ENCODE measurements at places on chromosomes 2 and 18.

DNA sequence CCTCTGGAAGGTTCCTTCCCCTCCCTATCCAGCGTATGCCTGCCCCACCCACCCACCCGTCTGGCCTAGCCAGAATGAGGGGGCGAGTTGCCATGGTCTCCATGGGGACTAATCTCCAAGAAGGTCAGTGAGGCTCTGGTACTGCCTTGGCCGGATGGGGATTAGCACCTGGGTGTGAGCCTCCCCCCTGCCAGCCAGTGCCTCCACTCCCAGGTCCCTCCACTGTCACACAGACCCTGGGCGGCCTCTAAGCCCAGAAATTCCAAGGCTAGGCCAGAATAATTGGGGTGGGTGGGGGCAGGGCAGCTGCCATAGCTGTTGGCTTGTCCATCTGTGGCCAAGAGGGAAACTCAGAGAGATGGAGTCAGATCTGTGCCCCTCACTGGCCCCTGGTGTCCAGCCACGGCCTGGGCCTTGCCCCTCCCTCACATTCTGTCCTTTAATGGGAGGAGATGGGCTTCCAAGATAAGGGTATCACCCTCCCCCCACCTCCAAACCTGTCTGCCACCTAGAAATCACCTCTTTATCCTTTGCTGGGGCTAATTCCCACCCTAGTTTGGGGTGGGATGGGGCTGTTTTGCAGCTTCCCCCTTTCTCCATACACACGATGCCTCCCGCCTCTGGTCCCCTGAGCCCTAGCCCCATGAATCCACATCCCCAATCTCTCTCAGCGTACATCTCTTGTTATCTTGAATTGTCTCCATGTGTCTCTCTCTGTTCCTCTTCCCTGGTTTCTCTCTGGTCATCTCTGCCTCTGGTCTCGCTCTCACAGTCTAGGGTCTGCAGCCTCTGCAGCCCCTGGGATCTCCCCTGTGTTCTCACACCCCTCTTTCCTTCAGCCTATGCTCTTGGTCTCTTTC, 6.0 kb upstream of the CRYBA2 start:
- DNase-seq, result no peak

DNA sequence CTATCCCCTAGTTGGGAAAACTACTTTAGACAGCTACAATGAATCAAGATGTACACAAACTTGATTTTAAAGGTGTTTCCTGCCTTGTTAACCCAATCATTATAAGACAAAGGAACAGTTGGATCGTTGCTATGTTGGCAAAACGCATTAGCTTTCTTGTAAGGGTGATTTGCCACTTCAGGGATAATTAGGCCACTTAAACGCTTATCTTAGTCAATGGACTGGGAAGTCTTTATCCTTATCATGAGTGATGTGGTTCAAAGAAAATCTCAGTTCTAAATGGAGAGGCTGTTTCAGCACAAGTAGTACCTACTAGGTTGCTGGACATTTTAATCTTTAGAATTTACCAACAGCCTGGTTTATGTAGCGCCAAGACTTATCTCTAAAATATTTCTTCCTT, 406.1 kb upstream of the MEX3C start:
- no peak for DNase-seq

DNA sequence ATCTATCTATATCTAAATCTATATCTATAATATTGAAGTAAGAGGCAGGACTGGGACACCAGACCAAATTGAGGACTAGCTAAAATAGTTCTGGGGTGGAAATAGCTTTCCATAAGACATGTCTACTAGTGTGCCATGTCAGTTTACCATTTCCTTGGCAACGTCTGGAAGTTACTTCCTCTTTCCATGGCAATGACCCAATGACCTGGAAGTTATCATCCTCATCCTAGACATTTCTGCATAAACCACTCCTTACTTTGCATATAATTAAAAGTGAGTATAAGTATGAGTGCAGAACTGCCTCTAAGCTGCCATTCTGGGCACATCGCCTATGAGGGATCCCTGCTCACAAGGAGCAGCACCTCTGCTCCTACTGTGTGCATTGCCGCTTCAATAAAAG, 734.0 kb upstream of the GCFC2 start:
- no peak for DNase-seq

DNA sequence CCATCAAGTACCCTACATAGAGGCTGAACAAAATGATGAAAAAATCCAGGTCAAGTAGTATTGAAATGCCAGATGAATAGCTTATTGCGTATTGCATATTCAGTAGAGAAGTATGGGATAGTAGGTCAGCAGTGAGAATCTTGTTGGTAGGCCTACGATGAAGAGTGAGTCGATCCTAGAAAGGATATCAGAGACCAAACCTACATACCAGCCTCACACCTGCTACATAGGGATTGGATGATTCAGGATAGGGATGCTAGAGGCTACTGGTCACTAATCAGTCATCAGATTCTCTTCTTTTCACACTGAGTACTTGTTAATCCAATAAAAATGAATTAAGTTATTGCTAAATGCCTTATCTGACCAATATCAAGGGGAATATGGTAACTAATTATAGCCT, 274.5 kb downstream of the DSEL start:
- no peak for DNase-seq

DNA sequence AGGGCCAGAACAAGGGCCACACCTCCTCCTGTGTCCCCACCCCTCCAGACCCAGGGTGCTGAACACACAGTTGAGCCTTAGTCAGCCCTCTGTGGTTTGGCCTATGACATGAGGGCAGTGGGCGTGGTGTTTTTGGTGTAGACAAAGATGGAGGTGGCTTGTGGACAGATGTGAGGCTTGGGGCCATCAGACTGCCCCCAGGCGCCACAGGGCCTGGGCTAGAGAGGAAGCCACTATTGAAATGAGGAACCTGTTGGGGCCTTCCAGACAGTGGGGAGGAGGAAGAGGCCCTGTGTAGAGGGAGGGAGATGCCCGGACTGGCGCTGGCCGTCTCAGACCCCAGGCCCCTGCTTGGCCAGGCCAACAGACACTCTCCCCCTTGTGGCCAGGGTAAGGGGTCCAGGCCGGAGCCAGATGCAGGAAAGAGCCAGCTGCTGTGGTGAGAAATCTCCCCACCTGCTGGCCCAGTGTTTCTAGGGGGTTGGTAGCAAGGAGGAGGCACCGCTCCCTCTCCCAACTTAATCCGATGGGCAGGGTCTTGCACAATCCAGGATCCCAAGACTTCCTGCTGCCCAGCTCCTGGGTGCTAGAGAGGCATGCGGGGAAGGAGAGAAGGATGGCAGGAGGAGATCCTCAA, 53.8 kb downstream of the SMAD7 start:
- peak; percentile 38 for DNase-seq

- DNase-seq, result no peak
These were observed 513.9 kb upstream of the NXPH2 start for GRCh38 chr2:139293992-139294548.

All from activated CD4-positive, alpha-beta T cell treated with anti-CD3 and anti-CD28 coated beads, Interleukin-2, amount 50 U/mL, for 48 hours (primary cell).